ENCODE measurements at places on chromosomes 12 and 14.

DNA sequence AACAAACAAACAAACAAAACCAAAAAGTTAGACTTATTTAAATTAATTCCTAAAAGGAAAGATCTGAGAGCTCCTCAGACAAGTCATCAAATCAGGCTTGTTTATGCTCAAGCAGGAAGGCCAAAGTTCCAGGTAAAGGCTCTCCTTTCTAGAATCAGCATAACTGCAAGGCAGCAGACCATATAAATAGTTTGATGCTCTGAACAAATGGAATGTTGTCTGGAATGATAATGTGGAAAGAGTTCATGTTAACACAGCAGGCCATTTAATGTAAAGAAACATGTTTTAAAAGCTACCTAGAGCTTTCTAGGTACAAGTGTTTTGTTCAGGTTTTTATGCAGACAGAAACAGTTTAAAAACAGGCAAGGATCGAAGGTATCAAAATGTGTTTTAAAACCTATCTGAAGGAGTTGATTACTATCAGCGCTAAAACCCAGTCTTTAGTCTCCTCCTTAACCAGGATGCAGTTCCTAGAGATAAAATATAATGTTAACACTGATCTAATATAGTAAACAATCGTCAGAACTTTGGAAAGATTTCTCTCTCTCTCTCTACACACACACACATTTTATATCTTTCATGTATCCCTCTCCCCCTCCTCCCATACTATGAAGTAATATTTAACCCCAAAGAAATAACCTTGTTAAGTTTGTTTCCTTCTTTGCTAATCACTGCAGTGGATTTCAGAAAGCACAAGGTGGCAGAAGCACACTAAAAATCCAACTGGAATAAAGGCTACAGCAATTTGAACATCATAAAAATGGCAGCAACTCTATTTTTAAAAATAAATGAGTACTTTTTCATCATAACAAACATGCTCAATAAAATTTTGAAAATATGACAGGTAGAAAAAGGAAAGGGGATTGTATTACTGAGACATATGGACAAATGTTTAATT is 135.5 kb downstream of the PAWR start:
- DNase-seq: no peak

GRCh38 chr14:29829851-29830250 is 97.8 kb downstream of the PRKD1 start:
- no peak for DNase-seq

DNA sequence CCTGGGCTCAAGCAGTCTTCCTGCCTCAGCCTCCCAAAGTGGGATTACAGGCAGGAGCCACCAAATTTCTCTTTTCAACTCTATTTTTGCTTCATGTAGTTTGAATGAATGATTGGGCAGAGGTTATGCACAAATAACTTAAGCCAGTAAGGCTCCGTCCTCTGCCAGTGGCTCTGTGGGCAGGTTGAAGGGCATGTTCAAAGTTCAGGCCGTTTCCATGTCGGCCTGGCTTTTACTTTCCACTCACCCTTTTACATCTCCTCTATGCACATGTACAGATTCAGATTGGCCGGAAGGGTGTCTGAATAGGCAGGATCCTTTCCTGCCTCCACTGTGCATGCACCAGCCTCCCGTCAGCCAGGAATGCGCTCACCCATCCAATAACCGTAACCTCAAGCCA is 132.3 kb downstream of the EML1 start:
- no peak for DNase-seq

GRCh38 chr12:49882851-49883464 is 20.7 kb downstream of the FAIM2 start:
- DNase-seq: no peak

Data from hematopoietic multipotent progenitor cell treated with erythropoietin and hydrocortisone succinate and interleukin-3 and kit ligand, for 17 days (in vitro differentiated cells).